ENCODE measurements at places on chromosomes 13 and 19. TPM values are rescaled to one million over a fixed set of nuclear protein-coding genes. Genes with fewer than 3 reads are reported as not detected.

KCNK6 gene
- 4.0 TPM for total RNA-seq

SIGLEC9 gene
- not detected for total RNA-seq

ZNF433 gene
- total RNA-seq, result 2.8 TPM

ELL gene
- 13.8 TPM for total RNA-seq

WDR88 gene
- not detected for total RNA-seq

GYS1 gene
- 27.3 TPM for total RNA-seq

SHISA7 gene
- total RNA-seq, result not detected

TPTE2 gene
- not detected for total RNA-seq

OR10H1 gene
- not detected for total RNA-seq

ZNF417 gene
- 16.8 TPM for total RNA-seq

NLRP5 gene
- total RNA-seq, result not detected

ZNF491 gene
- total RNA-seq, result 2.4 TPM

CELF5 gene
- total RNA-seq, result not detected

SRRM5 gene
- under 0.01 TPM for total RNA-seq

PEAK3 gene
- total RNA-seq, result not detected

ZNF382 gene
- total RNA-seq, result 8.7 TPM

ZNF99 gene
- not detected for total RNA-seq

SCEL gene
- not detected for total RNA-seq

CCDC70 gene
- total RNA-seq, result not detected

KL gene
- total RNA-seq, result under 0.01 TPM

ZNF667 gene
- 3.2 TPM for total RNA-seq

ZNF579 gene
- 4.4 TPM for total RNA-seq

C13orf42 gene
- not detected for total RNA-seq

CCL25 gene
- total RNA-seq, result not detected

PRDX2 gene
- total RNA-seq, result 246 TPM

CCDC9 gene
- total RNA-seq, result 5.6 TPM

RAB3A gene
- 0.45 TPM for total RNA-seq

ZNF626 gene
- total RNA-seq, result 3.3 TPM

MRI1 gene
- total RNA-seq, result 40.5 TPM

ONECUT3 gene
- total RNA-seq, result not detected

EFNB2 gene
- 129 TPM for total RNA-seq

PDCD2L gene
- total RNA-seq, result 14.7 TPM

IRGC gene
- not detected for total RNA-seq

PSPN gene
- 1.6 TPM for total RNA-seq

ZIC5 gene
- not detected for total RNA-seq

KLF5 gene
- 0.66 TPM for total RNA-seq

ADGRE3 gene
- not detected for total RNA-seq

TNNT1 gene
- 2.2 TPM for total RNA-seq

PMIS2 gene
- total RNA-seq, result not detected

GIPR gene
- total RNA-seq, result 0.09 TPM

IGFL2 gene
- total RNA-seq, result not detected

KIRREL2 gene
- not detected for total RNA-seq

KEAP1 gene
- total RNA-seq, result 86.8 TPM

PDE4A gene
- total RNA-seq, result 1.6 TPM

EPS8L1 gene
- total RNA-seq, result 3.3 TPM

ZFP28 gene
- total RNA-seq, result 5.4 TPM

SLITRK5 gene
- not detected for total RNA-seq

TRPC4 gene
- 8.3 TPM for total RNA-seq

FGF9 gene
- total RNA-seq, result not detected

All from endothelial cell of coronary artery (primary cell).